ENCODE measurements at places on chromosomes 2 and 18.

GRCh38 chr18:76938619-76939018 is 116.3 kb downstream of the ZNF236 start:
- no peaks in the 10 kb centered on the region for H3K27me3 ChIP-seq
- H3K4me1 ChIP-seq = no peaks in the 10 kb centered on the region
- H3K36me3 ChIP-seq = peaks cover 20% of the 10 kb centered on the region
- no peak overlapping the region for H3K27ac ChIP-seq
- DNase-seq = no peak
- no peak overlapping the region for H3K4me3 ChIP-seq

GRCh38 chr18:24987303-24988252 is 364.4 kb downstream of the ZNF521 start:
- no peak for DNase-seq
- H3K27ac ChIP-seq = no peak overlapping the region
- no peaks in the 10 kb centered on the region for H3K4me1 ChIP-seq
- H3K36me3 ChIP-seq = no peaks in the 10 kb centered on the region
- no peak overlapping the region for H3K4me3 ChIP-seq

- peaks cover 22% of the 10 kb centered on the region for H3K4me1 ChIP-seq
- no peak for DNase-seq
- no peak overlapping the region for H3K4me3 ChIP-seq
- no peaks in the 10 kb centered on the region for H3K36me3 ChIP-seq
- no peaks in the 10 kb centered on the region for H3K27me3 ChIP-seq
- H3K27ac ChIP-seq = no peak overlapping the region
Measured at GRCh38 chr2:96502891-96503636, 2.1 kb downstream of the NEURL3 start.

DNA sequence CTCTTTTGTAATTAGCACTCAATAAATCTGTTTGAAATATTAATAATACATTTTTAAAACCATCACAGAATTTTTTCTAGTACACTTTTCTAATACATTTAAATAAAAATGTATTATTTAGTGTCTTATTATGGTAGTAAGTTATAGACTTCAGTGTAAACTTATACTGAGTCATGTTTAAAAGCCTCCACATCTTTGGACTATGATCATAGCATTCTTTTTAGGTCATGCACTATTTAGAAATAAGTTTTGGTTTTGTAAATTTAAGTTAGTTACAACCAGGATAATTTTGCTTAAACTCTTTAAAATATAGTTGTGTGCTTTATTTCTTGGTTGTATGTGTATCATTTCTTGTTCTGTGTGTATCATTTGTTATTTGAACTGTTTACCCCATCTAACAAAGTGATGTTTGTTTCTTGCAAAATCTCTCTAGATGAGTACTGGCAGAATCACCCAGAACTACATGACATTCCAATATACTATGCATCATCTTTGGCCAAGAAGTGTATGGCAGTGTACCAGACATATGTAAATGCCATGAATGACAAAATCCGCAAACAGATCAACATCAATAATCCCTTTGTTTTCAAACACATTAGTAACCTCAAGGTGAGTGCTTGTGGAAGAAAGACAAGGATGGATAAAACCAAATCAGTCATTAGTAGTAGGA is 16.7 kb downstream of the CPSF3 start:
- H3K4me3 ChIP-seq = no peak overlapping the region
- no peak for DNase-seq
- no peaks in the 10 kb centered on the region for H3K4me1 ChIP-seq
- peaks cover 57% of the 10 kb centered on the region for H3K36me3 ChIP-seq
- H3K27me3 ChIP-seq = no peaks in the 10 kb centered on the region

DNA sequence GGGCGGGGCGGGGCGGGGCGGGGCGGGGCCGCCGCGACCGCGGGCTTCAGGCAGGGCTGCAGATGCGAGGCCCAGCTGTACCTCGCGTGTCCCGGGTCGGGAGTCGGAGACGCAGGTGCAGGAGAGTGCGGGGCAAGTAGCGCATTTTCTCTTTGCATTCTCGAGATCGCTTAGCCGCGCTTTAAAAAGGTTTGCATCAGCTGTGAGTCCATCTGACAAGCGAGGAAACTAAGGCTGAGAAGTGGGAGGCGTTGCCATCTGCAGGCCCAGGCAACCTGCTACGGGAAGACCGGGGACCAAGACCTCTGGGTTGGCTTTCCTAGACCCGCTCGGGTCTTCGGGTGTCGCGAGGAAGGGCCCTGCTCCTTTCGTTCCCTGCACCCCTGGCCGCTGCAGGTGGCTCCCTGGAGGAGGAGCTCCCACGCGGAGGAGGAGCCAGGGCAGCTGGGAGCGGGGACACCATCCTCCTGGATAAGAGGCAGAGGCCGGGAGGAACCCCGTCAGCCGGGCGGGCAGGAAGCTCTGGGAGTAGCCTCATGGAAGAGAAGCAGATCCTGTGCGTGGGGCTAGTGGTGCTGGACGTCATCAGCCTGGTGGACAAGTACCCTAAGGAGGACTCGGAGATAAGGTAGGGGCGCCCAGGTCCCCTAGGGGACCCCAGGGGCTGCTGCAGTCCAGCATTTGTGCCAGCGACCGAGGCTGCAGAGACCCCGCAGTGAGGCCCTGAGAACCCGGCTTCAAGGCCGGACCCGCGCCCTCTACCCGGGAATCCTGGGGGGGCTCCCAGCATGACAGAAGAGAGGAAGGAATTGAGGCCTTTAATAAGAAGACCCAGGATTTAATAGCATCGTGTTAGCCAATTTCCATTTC is at the start of gene KHK:
Gene KHK (plus strand): TSS at position 49 of the 870 bp plus-strand sequence. CDS start 488 bp downstream, at position 537.
- H3K4me1 ChIP-seq = peaks cover 26% of the 10 kb centered on the region
- H3K27me3 ChIP-seq = no peaks in the 10 kb centered on the region
- H3K36me3 ChIP-seq = peaks cover 2% of the 10 kb centered on the region

DNA sequence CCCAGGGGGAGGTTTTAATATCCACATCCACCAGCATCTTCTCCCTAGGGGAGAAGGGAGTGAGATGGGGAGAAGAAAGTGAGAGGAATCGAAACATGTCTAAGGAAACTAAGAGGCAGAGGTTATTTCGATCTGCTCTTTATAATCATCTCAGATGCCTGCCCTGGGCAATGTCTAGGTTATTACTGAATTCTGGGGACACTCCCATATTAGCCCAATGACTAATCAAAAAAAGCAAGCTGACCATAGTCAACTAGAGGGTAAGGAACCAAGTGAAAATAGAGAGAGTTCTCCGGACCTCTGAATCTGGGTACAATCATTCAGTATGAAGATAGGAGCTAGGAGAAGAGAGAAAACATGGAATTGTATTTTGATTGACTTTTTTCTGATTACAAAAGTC is 56.7 kb upstream of the EML4 start:
- H3K4me1 ChIP-seq = peaks cover 37% of the 10 kb centered on the region
- no peaks in the 10 kb centered on the region for H3K36me3 ChIP-seq
- no peak overlapping the region for H3K27ac ChIP-seq
- H3K27me3 ChIP-seq = no peaks in the 10 kb centered on the region

DNA sequence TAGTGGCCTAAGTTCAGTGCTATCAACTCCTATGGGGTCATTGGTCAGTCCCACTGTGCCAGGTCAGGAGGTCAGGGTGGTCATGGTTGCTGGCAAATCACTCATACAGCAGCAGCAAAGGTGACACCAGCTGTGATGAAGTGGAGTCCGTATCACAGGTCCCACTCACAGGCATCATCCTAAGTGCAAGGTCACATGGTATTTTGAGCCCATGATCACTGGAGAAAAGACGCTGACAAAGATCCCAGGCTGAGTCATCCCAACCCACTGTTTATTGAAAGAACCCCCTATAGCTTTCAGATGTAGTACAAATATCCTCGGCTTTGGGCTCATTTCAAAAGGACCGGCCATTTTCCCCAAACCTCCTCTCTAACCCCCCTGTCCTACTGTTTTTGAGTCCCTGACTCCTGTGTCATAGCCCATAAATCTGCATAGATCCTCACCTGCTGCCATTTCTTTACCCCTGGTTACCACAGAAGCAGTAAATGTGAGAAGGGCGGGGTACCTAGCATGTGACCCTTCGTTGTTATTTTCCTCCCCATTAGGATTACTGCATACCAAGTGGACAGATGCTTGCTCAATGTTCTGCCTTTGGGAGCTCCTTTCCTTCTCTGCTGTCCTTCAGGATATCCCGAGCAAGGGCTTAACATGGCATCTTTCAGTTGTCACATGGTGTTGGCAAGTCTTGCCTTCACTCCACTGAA is 107.7 kb downstream of the COL6A3 start:
- H3K36me3 ChIP-seq = no peaks in the 10 kb centered on the region
- peaks cover 9% of the 10 kb centered on the region for H3K27me3 ChIP-seq
- no peak for DNase-seq
- no peaks in the 10 kb centered on the region for H3K4me1 ChIP-seq
- H3K27ac ChIP-seq = no peak overlapping the region

- H3K4me1 ChIP-seq = no peaks in the 10 kb centered on the region
- H3K27me3 ChIP-seq = no peaks in the 10 kb centered on the region
- H3K36me3 ChIP-seq = no peaks in the 10 kb centered on the region
- H3K4me3 ChIP-seq = no peak overlapping the region
- no peak overlapping the region for H3K27ac ChIP-seq
Measured at GRCh38 chr18:33716061-33716683, 138.2 kb downstream of the ASXL3 start.

- peaks cover 45% of the 10 kb centered on the region for H3K4me1 ChIP-seq
- H3K4me3 ChIP-seq = no peak overlapping the region
- DNase-seq = no peak
- no peak overlapping the region for H3K27ac ChIP-seq
Measured at GRCh38 chr2:191631754-191632153, 46.2 kb upstream of the NABP1 start.

DNA sequence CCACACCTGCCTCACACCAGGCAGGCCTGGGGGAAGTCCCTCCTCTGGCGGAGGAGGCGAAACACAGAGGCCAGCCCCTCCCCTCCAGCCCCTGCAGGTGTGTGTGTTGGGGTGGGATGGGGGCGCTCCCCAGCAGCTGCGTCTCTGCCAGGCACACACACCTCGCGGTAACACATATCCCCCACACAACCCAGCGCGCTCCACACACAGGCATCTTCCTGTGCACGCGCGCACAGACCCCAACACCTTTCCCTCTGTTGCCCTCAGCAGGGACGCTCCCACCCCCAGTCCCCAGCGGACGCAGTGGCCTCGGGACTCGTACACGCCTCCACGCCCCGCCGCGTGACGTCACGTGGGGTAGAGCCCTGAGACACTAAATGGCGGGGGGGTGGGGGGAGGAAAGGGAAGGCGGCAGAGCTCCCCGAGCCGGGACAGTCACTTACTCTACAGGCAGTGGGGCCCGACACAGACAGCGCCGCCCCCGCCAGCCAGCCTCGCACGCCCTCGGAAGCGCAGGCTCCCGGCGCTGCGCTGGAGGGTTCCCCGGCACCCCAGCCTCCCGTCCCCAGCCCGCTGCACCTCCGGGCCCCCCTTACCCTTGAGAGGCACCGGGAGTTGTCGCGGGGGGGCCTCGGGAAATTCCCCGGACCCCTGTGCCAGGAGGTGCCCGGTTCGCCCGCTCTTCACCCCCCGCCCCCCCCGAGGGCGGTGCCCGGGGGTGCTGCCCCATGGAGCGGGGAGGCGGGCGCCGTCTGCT is at the start of gene WNT10A:
Gene WNT10A (plus strand): TSS at position 751 of the 757 bp plus-strand sequence. CDS start 144 bp downstream, outside the sequence.
- H3K4me1 ChIP-seq = peaks cover 46% of the 10 kb centered on the region
- H3K27ac ChIP-seq = peak within 1 kb of the TSS; percentile 65
- H3K4me3 ChIP-seq = peak within 1 kb of the TSS; percentile 76
- H3K36me3 ChIP-seq = no peaks in the 10 kb centered on the region
- peaks cover 24% of the 10 kb centered on the region for H3K27me3 ChIP-seq

DNA sequence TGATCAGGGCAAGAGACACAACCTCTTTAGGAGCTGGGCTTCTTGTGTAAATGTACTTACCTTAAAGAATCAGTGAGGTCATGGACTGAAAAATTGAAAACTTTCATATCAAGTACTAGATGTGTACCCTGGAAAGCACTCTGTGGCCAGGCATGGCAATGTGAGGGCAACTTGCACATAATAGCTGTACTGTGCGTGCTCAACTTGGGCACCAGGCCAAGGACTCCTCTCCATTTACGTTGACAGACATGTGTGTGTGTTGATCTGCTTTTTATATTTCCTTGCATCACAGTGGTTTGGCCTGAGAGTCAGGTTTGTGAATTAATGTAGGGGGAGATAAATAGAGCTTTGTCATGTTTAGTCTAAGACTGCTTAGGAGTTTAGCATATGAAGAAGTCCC is 669.5 kb upstream of the REG3G start:
- DNase-seq = no peak
- no peaks in the 10 kb centered on the region for H3K36me3 ChIP-seq
- H3K27ac ChIP-seq = no peak overlapping the region
- no peak overlapping the region for H3K4me3 ChIP-seq
- no peaks in the 10 kb centered on the region for H3K4me1 ChIP-seq
- no peaks in the 10 kb centered on the region for H3K27me3 ChIP-seq
